ENCODE measurements at places on chromosomes 13 and 19. TPM values are rescaled to one million over a fixed set of nuclear protein-coding genes. Genes with fewer than 3 reads are reported as not detected.

Gene GAS6
- 128 TPM for total RNA-seq

Gene OVOL3
- total RNA-seq, result not detected

Gene CATSPERD
- not detected for total RNA-seq

Gene KLF1
- not detected for total RNA-seq

Gene ZNF534
- not detected for total RNA-seq

Gene ZNF345
- 1.2 TPM for total RNA-seq

Gene TTC9B
- total RNA-seq, result not detected

All from airway epithelial cell (primary cell).